ENCODE measurements at places on chromosomes 3 and 15. TPM values are rescaled to one million over a fixed set of nuclear protein-coding genes. Genes with fewer than 3 reads are reported as not detected.

TMF1 gene
- 43.3 TPM for total RNA-seq

DNAH12 gene
- 0.13 TPM for total RNA-seq

CFAP92 gene
- not detected for total RNA-seq

FEZF2 gene
- total RNA-seq, result not detected

SPTSSB gene
- 0.20 TPM for total RNA-seq

CRYGS gene
- total RNA-seq, result 0.89 TPM

RIOX2 gene
- total RNA-seq, result 35.5 TPM

SMAD3 gene
- 57.0 TPM for total RNA-seq

FANCI gene
- total RNA-seq, result 11.3 TPM
